Astrocyte (in vitro differentiated cells and primary cell): ENCODE measurements at places on chromosomes 5 and 9. TPM values are rescaled to one million over a fixed set of nuclear protein-coding genes. Genes with fewer than 3 reads are reported as not detected.

Gene PLAC8L1
- total RNA-seq: 2.0 and 2.7 TPM in 2 replicates

Gene ARID3C
- 0.16 and 0.19 TPM in 2 replicates for total RNA-seq

Gene UGCG
- 130 and 166 TPM in 2 replicates for total RNA-seq

Gene IFNA21
- not detected in 2 replicates for total RNA-seq

Gene AMACR
- total RNA-seq: 11.5 and 13.4 TPM in 2 replicates

Gene PAEP
- 0.39 TPM in 1 of 2 replicates, not detected in the other for total RNA-seq

DNA sequence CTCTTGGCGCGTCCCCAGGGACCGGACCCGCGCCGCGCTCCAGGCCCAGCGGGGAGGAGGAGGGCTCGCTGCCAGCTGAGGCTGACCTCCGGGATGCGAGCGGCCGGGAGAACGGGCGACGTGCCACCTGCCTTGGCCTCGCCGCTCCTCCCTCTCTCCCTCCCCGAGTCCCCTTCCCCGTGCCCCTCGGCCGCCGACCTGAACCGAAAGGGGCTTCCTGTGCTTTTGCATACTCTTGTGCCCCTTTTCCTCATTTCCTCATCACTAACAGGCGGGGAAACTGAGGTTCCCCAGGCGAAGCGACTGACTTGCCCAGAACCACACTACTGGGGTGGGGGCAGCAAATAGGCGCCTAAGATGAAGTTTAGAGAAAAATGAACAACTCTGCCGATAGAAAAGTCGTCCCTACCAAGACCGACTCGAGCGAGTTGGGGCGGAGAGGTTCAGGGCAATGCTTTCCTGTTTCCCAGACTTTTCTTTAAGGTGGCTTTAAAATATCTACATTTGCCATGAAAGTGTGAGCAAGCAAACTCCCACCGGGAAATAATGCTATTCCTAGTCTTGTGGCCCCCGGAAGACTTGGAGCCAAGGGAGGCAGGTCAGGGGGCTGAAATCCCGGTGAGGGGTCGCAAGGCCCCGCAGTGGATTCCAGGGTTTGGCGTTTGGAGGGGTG is 580 bp upstream of the DUSP1 start:
- H3K4me3 ChIP-seq: peak overlapping the region; percentile 56
- peak overlapping the region; percentile 100 for H3K27ac ChIP-seq
- no peak for DNase-seq
- peaks cover 25% of the 10 kb centered on the region for H3K36me3 ChIP-seq

DNA sequence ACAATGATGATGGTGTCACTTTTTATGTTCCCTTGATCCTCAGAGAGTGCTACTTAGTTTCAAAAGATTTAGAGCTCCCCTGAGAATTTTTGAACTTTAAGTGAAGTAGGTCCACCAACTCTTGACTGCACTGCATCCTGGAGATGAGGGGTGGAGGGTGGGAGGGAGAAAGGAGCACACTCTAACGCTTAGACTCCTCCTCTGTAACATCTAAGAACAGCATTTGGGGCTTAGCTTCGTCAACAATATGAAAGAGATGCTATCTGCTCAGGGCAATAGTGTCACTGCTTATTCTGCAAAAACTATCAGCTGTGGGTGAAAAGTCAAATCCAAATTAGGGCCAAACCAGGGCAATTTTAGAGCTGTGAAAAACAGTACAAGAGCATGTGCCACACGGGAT is 242.8 kb upstream of the EFNA5 start:
- H3K27ac ChIP-seq: no peak overlapping the region
- no peaks in the 10 kb centered on the region for H3K27me3 ChIP-seq
- H3K36me3 ChIP-seq: no peaks in the 10 kb centered on the region
- no peak overlapping the region for H3K4me3 ChIP-seq

- no peak overlapping the region for H3K27ac ChIP-seq
- no peak overlapping the region for H3K4me3 ChIP-seq
- peaks cover 5% of the 10 kb centered on the region for H3K4me1 ChIP-seq
- no peaks in the 10 kb centered on the region for H3K27me3 ChIP-seq
These were observed 1356.8 kb upstream of the ACO1 start for GRCh38 chr9:31027678-31028077.

GRCh38 chr9:133953976-133954709 is 38.0 kb downstream of the VAV2 start:
- H3K27ac ChIP-seq: no peak overlapping the region
- H3K27me3 ChIP-seq: no peaks in the 10 kb centered on the region
- H3K4me1 ChIP-seq: peaks cover 25% of the 10 kb centered on the region
- no peak overlapping the region for H3K4me3 ChIP-seq
- DNase-seq: no peak

- no peaks in the 10 kb centered on the region for H3K4me1 ChIP-seq
- no peak for DNase-seq
- H3K27me3 ChIP-seq: no peaks in the 10 kb centered on the region
These were observed 777.5 kb upstream of the TYRP1 start for GRCh38 chr9:11915699-11916098.
